ENCODE measurements at places on chromosomes 1 and 21.
A peak's percentile ranks its signal among the peaks of the same experiment; 100 is the strongest.

- DNase-seq, result no peak
These were observed 16.4 kb upstream of the TARBP1 start for GRCh38 chr1:234495231-234495990.

- DNase-seq, result peak; percentile 99
These were observed 4.8 kb downstream of the FAAP20 start for GRCh38 chr1:2189459-2190425.

- no peak for DNase-seq
These were observed 245.7 kb downstream of the TOMM20 start for GRCh38 chr1:234882898-234883297.

DNA sequence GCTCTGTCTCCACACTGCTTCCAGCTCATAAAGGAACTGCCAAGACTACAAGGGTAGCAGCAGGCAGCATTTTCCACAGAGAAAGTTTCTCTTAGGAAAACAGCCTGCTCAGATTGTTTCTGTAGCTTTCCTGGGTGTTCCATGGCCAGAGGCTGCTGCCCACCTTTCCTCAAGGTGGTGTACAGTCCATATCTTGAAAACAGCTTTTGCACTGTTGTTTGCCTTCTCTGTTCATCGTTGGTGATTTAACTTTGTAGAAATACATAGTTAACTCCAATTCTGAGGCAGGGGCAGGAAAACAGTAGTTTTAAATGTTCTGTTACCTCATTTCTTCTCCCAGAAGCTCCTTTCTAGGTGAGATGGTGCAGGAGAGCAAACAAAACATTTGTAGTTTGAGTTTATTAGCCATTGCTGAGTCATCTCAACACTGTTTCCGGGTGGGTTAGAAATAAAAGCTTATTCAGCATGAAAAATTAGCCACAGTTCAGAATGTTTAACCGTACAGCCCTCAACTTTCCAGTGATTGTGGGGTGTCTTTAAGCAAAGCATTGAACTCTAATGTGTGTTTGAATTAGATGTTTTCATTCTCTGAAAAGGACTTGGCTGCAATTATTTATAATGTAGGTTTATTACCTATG, 41.7 kb downstream of the DIP2A start:
- no peak for DNase-seq

DNA sequence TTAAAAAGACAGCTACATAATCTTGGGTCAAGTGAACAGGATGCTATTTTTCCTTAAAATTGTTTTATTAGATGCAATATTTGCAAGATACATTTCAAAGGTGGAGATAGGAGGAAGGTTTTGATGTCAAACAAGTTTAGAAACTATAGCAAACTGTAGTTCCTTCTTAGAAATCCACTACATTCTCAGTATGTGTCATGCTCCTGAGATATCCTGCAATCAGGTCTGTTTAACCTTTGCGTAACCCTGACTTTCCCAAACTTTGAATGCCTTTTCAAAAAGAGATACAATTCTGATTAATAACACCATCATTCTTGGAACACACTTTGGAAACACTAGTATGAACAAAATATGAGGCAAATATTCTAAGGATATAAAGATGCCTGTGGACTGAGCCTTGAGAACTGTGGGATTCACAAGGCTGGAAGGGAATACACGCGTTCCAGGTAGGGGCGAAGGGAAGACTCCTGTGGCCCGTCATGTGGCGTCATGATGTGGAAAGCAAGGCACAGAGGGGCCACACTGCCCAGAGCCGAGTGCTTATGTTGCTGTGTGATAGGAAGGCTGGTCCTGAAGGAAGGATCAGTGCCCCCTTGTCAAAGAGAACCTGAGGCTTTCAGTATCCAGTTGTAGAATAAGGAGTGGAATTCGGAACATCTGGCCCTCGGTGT, 19.6 kb upstream of the TARBP1 start:
- no peak for DNase-seq

DNA sequence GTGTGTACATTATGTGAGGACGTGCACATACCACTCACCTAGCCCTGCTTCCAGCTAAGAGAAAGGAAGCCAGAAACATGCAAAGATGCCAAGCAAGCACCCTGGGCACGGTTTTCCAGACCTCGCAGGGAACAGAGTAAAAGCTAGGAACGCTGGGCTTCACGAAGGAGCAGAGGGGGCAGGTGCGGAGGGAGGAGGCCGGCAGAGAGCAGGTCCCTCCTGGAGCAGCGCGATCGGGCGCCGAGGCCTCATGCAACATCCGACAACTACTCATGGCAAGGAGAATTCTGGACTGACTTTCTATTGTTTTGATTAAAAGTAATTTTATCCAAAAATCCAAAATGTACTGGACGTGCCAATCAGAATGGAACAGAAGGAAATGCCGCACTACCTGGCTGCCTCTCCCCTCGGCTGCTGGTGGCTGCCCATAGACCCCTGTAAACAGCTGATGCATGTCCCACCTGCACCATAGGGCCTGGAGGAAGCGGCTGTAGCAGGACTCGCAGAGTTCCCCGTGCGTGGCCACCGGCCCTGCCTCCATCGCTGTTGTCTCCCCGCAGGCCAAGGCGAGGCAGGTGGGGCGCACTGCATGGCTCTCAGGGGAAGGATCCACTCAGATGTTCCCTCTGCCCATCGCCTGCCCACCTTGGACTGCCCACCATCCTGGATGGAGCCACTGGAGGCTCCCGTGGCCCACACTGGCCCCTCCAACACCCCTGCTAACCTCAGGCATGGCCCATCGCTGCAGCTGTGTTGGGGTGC, 93.5 kb downstream of the WDR4 start:
- DNase-seq, result no peak

DNA sequence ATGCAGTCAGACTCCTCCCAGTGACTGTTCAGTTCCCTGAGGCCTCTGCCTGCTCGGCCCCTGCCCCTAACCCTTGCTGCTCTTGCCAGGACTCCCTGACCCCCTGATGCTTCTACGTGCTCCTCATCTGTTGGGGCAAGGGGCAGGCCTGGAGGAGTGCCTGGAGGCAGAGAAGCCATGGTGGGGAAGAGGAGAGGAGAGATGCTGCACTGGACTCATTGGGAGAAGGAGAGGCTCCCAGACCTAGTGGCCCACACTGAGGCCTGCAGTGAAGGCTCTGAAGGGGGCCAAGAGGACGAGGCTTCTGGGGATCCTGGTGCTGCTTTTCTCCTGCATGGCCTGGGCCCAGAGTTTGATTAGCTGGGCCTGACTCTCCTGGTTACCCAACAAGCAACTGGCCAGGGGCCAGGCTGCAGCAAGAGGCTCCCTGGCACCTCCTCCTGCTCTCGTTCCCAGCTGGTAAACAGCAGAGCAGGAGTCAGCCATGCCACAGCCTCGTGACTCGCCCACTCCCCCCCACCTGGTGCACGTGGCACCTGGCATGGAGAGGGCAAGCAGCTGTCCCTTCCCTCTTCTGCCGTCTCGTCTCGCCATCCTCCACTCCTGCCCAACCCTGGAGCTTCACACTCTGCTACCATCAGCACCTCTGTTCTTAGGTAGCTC, 847 bp upstream of the RORC start:
- peak; percentile 89 for DNase-seq

GRCh38 chr1:242784807-242785206, 260.3 kb upstream of the PLD5 start:
- no peak for DNase-seq

- DNase-seq, result no peak
These were observed 648 bp upstream of the DR1 start for GRCh38 chr1:93344886-93345632.

- no peak for DNase-seq
These were observed 36.2 kb downstream of the IRF2BP2 start for GRCh38 chr1:234573711-234574299.

DNA sequence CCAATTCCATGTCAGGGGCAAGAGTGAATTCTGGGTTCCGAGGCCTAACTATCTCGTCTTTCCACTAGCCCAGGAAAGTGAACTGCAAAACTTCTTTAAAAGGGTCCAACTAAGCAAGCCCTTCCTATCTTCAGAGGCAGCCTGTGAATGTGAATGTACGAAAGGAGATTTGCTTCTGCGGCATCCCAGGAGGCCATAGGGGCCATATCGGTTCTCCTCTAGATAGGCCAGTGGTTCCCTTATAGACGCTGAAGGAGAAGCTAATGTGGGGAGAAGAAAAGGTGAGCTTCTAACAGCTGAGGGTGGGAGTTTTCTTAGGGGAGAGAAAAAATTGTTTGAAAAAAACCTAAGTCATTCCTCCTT, 128.0 kb upstream of the C1orf174 start:
- DNase-seq, result no peak

DNA sequence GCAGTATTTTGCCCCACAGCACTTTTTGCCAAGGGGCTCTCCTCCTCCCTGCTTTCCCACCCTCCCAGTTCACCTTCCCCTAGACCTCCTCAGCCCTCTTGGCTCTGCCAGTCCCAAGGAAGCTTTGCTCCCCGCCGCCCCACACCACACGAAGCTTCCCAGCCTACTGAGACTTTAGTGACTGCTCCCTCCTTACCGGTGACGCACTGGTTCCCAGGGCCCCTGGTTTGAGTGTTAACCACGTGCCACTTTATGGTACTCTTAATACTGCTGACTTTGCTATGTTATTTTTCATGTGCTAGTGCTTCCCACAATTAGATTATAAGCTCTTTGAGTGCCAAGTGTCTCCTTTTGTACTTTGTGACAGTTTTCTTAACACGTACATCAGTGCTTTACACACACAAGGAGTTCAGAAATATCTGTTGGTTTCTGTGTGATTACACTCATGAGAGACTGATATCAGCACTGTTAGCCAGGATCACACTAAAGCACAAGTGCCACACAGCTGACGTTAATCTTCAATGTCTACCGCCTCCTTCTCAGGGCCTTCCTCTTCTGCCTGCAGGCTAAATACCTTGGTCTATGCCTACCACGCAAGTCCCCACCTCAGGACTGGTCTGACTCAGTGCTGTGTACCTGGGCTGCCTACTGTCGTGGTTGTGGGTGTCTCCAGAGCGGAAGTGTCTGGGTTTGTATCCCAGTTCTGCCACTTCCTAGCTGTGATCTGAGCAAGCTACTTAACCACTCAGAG, 61.0 kb downstream of the DNTTIP2 start:
- DNase-seq, result no peak

DNA sequence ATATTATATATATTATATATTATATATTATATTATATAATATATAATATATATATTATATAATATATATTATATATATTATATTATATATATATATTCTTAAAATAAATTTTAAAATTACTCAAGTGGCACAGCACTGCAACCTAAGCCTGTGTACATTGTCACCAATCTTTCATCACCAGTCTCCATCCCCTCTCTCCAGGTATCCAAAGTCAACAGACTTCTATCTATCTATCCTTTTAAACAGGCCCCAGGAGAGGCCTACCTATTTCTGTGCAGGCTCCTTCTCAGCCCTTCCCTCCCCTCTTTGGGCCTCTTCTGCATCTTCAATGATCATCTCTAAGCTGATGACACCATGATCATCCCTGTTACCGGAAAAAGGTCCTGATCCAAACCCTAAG, 111.7 kb downstream of the RHOU start:
- no peak for DNase-seq

DNA sequence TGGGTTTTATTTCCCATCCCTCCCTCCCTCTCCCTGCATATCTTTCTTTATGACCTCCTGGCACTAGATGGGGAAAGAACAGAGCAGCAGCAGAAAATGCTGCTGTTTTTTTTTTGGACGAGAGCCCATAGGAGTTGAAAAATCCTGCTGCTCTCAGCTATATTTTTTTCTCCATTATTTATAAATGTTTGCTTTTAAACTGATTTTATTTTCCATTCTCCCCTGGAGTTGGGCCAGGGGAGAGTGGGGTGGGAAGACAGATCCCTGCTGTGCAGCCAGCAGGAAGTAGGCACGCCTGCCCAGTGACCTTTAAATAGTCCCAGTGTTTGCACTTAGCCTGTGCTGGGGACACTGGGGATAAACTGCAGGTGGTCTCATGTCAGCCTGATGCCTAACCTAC, 17.4 kb downstream of the SFT2D2 start:
- no peak for DNase-seq

DNA sequence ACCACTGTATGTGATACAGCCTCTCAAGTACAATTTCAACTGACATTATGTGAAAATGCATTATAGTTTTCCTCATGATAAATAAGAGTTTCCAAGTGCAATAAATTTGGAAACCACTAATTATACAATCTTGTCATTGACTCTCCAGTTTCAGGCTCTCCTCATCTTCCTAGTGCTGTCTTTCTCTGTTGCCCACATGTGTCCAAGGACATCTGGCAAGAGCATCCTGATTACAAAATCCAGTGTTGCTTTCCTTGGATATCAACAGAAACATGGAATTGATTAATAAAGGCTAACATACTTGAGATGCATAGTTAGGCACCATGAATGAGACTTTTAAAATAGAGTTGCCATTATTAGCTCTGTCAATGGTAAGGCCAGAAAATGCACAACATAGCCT, 15.6 kb upstream of the MAP10 start:
- DNase-seq, result no peak

GRCh38 chr1:192399161-192399560, 82.4 kb downstream of the RGS21 start:
- DNase-seq, result no peak

DNA sequence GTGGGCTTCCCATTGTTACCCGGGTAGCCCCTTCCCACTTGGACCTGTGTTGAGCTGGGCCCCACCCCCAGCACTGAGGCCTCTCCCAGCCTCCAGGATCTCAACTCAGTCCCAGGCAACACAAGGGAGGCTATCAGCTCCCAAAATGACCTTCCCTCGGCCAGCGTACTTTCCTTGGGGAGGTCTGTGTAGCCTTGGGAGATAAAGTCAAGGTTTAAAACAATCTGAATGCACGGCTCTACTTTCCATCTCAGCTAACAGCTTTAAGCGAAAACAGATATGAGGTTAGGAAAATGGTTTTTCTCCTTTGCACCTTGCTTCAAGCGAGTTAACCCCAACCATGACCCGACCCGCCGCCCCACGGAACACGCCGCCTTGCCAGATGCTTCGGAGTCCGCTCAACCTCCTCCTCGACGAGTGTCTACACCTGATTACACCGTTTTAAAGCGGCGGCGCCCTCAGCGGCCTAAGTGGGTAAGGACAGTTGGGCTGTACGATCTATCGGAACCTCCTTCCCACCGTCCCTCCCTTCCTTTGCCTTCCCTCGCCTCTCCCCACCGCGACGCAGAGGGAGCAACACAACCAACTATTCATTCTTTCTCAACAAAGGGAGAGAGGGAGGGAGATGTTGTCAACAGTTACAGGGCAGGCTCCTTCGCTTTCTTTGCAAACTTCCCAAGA, 1.1 kb downstream of the BCAR3 start:
- DNase-seq, result peak; percentile 93

GRCh38 chr1:182595641-182596240, 6.7 kb upstream of the RNASEL start:
- no peak for DNase-seq

DNA sequence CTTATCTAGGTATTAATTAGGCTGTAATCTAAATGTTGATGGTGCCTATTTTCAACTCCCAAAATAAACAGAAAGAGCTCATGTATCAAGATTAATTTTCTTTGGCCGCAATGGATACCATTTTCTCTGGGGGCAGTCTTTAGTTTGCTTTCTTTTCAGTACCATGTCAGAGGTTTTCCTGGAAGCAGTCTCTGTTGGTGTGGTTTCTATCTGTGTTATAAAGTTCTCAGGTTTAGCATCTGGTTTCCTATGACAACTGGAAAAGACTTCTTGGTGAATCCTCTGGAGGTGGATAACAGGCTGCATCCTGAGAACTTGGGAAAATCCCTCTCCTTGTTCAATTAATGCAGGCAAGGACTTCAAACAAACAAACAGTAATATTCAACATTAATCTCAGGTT, 38.7 kb upstream of the BATF3 start:
- DNase-seq, result no peak

Data from posterior cingulate gyrus (tissue), 11 donors.